Activated CD4-positive, CD25-positive, alpha-beta regulatory T cell (primary cell): ENCODE measurements at places on chromosomes 6 and 20.

GRCh38 chr20:4916971-4917881 is 84.1 kb downstream of the SLC23A2 start:
- DNase-seq, result no peak

DNA sequence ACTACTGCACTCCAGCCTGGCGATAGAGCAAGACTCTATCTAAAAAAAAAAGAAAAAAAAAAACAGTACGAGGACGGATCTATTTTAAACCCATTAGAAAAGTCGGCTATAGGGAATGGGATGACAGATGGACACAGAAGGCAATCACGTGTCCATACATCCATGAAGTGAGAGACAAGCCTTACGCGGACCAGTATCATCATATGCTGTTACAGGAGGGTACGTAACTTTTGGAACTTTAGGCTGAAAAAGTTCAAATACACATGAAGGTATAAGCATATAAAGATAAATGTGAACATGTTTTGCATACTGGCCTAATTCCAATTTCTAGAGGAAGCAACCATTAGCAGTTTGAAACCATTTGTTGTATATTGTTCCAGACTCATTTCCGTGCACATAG is 109.8 kb upstream of the EXOC2 start:
- no peak for DNase-seq

DNA sequence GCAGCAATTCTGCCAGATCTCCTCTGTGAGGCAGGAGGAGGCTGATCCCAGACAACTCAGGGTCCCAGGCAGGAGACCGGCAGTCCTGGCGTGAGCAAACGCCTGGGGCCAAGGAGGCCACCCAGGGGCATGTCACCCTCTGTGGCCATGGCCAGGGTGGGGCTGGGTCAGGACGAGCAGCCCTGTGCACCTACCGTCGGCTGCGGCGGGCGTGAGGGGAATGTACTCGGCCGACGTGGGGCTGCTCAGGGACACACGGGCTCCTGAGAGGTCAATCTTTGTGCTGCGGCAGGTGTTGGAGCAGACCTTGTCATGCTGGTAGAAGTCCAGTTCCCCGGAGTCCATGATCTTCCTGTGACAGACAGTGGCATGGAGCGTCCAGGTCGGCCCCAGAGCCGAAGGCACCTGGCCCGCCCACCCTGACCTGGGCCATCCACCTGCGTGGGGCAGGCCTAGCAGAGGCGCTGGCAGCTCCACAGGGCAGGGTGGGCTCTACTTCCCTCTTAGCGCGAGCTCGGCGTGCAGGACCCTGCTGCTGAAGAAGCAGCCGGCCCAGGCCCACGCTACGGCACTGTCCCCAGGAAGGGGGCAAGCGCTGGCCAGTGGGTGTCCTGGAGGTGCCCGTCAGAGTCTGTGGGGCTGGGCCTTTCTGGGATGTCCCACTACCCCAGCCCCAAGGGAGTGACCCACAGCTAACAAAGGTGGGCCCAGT is 21.5 kb upstream of the HELZ2 start:
- no peak for DNase-seq

DNA sequence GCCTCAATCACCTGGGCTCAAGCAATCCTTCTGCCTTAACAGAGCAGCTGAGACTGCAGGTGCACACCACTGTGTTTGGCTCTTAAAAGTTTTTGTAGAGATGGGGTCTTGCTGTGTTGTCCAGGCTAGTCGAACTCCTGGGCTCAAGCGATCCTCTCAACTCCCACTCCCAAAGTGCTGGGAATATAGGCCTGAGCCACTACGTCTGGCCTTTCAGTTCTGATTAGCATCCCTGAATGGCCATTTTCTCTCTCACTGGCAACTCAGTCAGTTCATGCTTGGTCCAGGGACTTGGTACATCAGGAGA is 28.5 kb downstream of the DNMT3B start:
- DNase-seq, result no peak

- no peak for DNase-seq
These were observed 173.6 kb downstream of the NRN1 start for GRCh38 chr6:5833120-5833519.

GRCh38 chr6:144886682-144887081 is 601.5 kb downstream of the UTRN start:
- no peak for DNase-seq

- no peak for DNase-seq
These were observed 475.2 kb upstream of the MARCKS start for GRCh38 chr6:113381959-113382358.

DNA sequence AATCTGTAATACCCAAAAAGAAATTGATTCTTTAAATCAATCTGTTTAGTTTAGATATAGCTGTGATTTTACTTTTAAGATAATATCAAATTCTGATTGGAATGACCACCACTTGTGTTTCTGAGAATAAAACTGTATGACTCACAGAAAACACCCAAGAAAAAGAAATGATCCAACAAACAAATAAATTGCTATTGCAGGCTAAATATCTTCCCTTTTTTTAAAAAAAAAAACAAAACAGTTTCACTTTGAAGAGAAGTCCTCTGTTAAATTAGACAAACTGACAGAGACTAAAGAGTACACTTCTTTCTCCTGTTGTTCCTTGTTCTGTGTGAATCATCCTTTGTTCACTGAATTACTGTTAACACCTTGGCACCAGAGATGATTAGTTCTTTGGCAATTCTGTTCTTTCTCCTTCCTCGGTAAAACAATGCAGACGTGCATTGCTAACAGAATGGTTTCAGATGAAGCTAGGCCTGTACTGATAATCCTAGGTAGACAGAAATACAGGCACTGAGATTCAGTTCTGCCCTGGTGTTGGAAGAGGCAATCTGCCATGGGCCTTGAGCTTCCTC is 895.2 kb upstream of the CITED2 start:
- no peak for DNase-seq

DNA sequence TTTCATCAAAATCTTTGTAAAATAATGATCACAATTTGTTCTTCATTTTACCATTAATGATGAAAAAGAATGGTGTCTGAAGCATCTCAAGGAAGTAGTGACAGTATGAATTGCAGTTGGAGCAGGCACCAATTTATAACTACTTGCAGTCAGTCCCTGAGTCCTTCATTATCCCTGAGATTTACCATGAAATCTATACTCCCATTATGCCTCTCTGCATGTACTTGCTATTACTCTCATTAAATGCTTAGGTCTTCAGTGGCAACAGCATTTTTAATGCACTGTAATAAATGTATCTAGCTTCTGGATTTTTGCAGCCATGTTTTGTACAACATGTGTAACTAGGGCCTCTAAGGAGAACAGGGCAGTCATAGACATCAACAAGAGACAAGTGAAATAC is 708.8 kb downstream of the EYS start:
- no peak for DNase-seq

- no peak for DNase-seq
These were observed 207.8 kb downstream of the KHDC1L start for GRCh38 chr6:73017476-73017875.

- no peak for DNase-seq
These were observed 159.5 kb downstream of the LY86 start for GRCh38 chr6:6748001-6748400.

GRCh38 chr20:33883164-33883563 is 72.0 kb downstream of the CHMP4B start:
- DNase-seq, result no peak

- no peak for DNase-seq
These were observed 118.8 kb downstream of the RALGAPA2 start for GRCh38 chr20:20593447-20594170.
